ENCODE measurements at places on chromosomes 4 and X.

GRCh38 chrX:8404926-8405325, 59.7 kb upstream of the VCX3B start:
- no peak for DNase-seq

DNA sequence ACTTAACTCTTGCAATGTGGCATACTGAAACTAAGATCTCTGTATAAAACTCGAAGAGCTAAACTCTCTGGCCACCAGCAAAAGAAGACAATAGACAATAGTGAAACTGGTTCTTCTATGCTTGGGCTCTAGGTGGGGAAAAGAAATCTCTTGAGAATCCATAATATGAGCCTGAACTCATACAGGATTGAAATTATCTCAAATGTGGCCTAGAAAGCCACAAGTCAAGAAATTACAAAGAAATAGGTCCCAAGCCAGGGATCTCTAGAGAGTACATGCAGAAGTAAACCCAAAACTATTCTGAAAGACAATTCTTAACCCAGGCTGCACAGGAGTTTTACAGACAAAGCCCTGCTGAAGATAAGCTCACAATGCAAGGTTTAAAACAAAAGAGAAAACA, 127.4 kb downstream of the ANAPC10 start:
- DNase-seq: no peak

GRCh38 chr4:153750197-153750817, 9.5 kb downstream of the RNF175 start:
- peak; percentile 58 for DNase-seq

GRCh38 chr4:41119867-41120295, 94.5 kb downstream of the APBB2 start:
- DNase-seq: no peak

DNA sequence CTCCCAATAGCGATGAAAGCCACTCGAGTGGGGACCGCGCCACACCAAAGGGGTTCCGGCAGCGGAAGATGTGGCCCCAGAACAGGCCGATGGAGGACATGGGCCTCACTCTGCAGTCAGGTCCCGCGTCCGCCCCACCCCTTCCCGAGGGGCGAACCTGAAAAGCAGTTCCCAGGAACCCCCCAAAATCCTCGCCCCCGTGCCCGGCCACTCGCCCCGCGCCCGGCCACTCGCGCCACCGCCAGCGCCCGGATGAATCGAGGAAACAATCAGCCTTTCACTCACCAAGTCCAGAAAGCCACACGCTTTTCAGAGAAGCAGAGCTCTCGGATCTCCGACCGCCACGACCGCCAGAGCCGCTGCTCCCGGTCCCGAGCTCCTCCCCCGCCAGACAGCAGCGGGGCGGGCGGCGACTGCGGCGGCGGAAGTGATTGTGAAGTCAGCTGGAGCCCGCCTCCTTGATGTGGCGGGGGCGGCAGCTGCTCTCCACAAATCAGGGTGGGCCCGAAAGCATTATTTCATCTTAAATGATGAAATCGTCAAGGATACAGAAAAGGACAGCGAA, at the start of gene PJA1:
Gene PJA1 (minus strand): TSS at position 367 of the 565 bp plus-strand sequence. CDS start 2,380 bp downstream, outside the sequence.
- peak; percentile 57 for DNase-seq

- DNase-seq: peak; percentile 32
These were observed 78.2 kb downstream of the COL4A6 start for GRCh38 chrX:108359806-108360602.

DNA sequence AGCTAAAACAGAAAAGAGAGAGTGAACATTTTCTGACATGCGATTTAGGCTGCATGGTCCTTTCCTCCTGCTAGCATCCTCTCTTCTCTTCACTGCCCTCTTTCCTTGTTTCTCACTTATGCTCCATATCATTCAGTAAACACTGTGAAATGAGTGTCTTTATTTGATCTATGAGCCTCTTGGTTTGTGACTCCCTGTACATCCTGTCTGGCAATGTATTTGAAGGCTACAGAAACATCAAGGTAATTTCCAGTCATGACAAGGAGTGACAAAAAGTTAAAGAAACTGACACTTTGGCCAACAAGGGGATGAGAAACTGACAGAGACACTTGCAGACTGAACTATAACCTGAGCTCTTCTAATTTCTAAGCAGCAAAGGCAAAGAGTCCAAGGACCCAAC, 8.7 kb downstream of the FTHL17 start:
- no peak for DNase-seq

- DNase-seq: peak; percentile 40
These were observed 4.0 kb downstream of the NUDT10 start for GRCh38 chrX:51336584-51336983.

- no peak for DNase-seq
These were observed 48.8 kb upstream of the AMOT start for GRCh38 chrX:112889400-112889799.

- DNase-seq: no peak
These were observed 315.4 kb downstream of the CCSER1 start for GRCh38 chr4:90442619-90443018.

DNA sequence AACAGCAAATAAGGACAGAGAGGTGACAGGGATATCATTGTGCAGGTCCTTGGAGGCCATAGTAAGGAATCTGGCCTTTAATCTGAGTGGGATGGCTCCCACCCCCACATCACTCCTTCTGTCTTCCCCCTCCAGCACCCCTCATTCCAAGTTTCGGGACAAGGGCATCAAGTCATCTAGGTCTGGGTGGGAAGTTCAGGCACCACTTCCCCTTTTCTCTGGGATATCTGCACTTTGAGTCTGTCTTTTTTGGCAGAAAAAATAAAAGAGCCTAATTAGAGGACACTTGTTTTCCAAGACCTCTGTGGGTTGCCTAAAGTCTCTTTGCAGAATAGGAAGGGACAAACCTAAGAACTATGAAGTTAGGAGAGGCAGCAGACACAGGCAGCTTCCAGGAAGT, 60.1 kb downstream of the FUNDC1 start:
- no peak for DNase-seq

- DNase-seq: peak; percentile 74
These were observed 17.3 kb downstream of the COQ2 start for GRCh38 chr4:83267121-83267829.

DNA sequence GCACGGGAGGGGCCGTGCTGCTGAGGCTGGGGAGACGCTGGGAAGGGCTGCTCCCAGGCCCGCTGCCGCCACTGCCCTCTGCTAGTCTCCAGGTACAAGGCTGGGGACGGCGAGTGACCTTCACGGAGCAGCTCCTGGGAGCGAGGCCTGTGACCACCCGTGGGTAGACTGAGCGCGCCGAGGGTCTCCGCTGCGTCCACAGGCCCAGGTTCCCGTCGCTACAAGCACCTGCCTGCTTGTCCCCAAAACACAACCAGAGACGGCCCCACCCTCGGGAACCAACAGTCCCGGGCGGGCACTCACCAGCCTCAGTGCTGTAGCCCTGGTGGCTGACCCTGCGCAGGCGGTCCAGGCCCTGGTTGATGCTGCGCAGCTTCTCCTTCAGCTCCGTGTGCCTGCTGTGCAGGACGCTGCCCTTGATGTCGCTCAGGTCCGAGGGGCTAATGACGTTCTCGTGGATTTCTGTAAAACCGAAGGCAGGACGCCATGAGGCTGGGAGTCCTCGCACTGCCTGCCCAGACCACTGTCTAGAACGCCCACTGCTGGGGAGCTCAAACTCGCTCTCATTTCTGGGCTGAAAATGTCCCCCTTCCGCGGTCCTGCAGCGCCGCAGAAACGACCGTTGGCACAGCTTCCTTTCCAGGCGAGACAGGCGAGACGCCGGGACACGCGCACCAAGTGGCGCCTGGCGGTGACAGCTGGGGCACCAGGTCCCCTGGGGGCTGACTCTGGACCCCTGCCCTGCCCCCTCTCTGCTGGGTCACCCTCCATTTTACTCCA, 14.3 kb downstream of the LRPAP1 start:
- no peak for DNase-seq

- DNase-seq: peak; percentile 13
These were observed 9.9 kb upstream of the AKAP14 start for GRCh38 chrX:119885554-119886428.

- no peak for DNase-seq
These were observed 36.3 kb upstream of the PARM1 start for GRCh38 chr4:74896595-74896994.

- DNase-seq: peak; percentile 33
These were observed 406.6 kb downstream of the PCDH10 start for GRCh38 chr4:133555671-133556070.

GRCh38 chrX:142428916-142429315, 223.8 kb upstream of the MAGEC2 start:
- no peak for DNase-seq

DNA sequence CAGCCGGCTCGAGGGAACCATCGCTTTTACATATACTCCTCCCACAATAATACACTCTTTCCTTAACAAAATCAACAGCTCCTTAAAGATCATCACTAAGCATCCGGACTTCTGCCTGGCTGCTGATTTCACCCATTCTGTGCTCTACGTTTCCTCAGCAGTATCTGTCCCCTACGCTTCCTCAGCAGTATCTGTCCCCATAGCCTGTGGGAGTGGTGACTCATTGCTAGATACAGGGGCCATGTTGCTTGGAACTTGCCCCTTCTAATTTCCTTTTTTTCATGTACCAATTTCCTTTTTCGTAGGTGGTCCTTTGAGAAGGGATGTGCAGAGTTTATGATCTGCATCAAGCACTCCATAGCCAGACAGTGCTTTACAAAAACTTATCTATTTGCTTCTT, 18.6 kb downstream of the MAP3K15 start:
- no peak for DNase-seq

DNA sequence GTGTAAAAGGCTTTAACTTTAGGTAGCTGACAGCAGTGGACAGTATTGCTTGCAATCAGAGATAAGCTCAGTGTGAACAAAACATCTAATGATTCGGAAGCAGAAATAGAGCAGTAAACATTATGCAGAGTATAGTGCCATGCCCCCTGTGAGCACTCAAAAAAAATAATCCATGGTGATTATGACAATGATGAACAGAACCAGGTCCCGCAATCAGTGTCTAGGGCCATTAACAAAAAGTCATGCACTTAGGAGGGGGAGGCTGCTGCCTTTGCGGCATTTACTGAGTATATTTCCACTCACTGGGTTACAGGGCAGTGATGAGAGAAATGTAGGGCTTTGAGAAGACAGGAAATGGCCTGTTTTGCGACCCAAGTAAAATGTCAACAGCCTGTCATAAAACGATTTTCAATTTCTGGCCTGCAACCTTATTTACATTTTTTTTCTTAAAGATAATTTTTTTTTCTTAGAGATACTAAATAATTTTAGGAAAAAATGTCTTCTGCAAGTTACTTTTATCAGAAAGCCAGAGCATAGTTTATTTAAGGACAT, 27.3 kb upstream of the NEIL3 start:
- no peak for DNase-seq

- DNase-seq: no peak
These were observed 236.9 kb upstream of the PPARGC1A start for GRCh38 chr4:24126776-24127175.
